ENCODE measurements at places on chromosomes 2 and 18.

GRCh38 chr2:40665493-40666232, 213.8 kb upstream of the SLC8A1 start:
- DNase-seq, result no peak

DNA sequence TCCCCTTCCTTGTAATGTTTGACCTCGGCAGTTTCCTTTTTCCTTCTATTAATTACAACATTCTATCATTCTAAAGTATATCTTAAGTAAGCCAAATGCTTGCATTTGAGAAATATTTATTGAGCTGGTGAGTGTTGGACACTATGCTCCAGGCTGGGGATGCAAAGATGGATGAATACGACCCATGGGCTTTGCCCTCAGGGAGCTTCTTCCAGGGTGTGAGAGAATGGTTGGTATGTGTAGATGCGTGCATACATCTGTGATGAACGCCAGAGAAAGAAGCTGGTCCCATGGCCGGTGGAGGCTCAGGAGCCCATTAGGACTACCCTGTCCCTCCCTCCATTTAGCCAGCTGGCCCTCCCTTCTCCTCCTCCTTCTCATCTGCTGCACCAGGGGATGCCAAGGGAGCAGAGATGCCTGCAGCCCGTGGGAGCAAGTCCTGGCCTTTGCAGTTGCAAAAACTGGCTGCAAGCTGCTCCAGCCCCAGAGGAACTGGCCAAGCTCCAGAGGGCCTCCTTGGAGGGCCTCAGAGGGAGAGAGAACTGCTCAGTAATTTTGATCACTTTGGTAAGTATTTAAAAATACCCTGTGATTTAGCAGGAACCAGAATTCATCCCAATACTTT, 65.7 kb upstream of the FOSL2 start:
- DNase-seq, result no peak

DNA sequence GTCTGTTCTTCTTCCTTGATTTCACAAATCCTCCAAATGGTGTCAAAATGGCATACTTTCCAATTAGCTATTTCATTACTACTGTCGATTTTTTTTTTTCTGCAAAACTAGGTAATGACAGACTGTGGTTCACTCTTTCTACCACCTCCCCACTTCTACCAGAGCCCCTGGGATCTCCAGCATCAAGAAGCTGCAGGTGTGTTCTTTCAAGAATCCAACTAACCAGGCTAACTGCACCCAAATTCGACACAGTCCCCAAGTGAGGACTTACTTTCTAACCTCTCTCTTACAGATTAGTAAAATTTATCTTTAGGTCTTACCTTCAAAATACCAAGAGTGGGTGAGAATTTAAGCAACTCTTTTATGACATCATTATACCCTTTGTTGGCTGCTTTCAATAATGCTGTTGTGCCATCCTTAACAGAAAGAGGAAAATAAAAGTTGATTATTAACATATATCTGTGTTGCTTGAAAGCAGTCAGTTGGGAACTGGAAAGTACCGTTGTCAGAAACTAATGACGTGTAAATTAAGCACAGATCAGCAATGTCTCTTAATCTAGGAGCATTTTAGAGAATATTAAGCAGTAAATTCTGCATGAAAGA, 31.2 kb upstream of the NPC1 start:
- DNase-seq, result no peak

- no peak for DNase-seq
Measured at GRCh38 chr2:203578759-203579643, 43.9 kb upstream of the RAPH1 start.

- DNase-seq, result no peak
Measured at GRCh38 chr18:13625355-13625754, 101.0 kb downstream of the FAM210A start.

- no peak for DNase-seq
Measured at GRCh38 chr2:151472966-151473365, 63.3 kb downstream of the RIF1 start.

DNA sequence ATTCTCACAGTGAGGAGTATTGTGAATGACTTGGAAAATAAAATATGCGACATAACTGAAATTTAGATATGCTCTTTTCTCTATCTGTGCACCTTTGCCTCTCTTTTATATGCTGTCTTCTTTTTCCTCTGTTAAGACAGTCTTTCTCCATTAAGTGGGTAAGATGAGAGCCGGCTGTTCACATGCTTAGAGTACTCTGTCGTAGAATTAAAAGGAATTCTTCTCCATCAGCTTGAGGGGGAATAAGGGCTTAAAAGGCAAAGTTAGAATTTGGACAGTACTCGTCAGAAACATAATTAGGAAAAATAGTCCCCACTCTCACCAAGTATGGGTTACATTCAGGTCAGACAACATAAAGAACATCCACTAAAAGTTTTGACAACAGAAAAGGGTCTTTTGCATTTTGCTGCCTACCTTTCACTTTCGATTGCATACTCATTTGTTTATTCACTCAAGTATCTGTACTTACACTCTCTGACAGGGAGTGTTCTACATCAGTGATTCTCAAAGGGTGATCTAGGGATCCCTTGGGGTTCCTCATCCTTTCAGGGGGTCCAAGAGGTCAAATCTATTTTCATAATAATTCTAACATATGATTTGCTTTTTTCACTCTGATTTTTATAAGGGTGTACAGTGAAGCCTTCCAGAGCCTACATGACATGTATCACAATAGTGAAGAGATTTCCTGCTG, 48.0 kb downstream of the ARHGAP15 start:
- DNase-seq, result no peak

Measured in Ammon's horn (tissue), 1 donor.